PC-9 (cell line): ENCODE measurements at places on chromosomes 3 and 15. TPM values are rescaled to one million over a fixed set of nuclear protein-coding genes. Genes with fewer than 3 reads are reported as not detected.

Gene RETNLB
- not detected in 2 replicates for total RNA-seq

- H3K27me3 ChIP-seq, result no peaks in the 10 kb centered on the region
- H3K27ac ChIP-seq, result no peak overlapping the region
- peaks cover 7% of the 10 kb centered on the region; the same call in 1 of the 2 replicates for H3K4me1 ChIP-seq
- no peaks in the 10 kb centered on the region for H3K36me3 ChIP-seq
- DNase-seq, result no peak
These were observed 50.4 kb downstream of the MESD start for GRCh38 chr15:80939216-80939615.

Gene WDR93
- 1.1 and 1.8 TPM in 2 replicates for total RNA-seq

Gene FBXL22
- 0.17 and 0.88 TPM in 2 replicates for total RNA-seq

DNA sequence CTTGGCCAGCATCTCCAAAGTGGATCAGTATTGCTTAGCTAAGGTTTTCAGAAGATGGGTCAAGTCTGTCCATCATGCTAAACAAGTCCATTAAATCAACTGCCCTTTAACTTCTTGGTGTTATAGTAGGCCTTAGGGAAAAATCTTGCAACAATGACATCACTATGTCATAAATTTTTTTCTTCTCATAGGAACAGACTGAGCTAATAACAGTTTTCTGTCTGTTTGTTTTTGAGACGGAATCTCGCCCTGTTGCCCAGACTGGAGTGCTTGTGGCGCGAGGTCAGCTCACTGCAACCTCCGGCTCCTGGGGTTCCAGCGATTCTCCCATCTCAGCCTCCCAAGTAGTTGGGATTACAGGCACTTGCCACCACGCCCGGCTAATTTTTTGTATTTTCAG lies 94.2 kb downstream of the EFL1 start:
- H3K27ac ChIP-seq, result no peak overlapping the region
- no peak for DNase-seq
- no peaks in the 10 kb centered on the region; the same call in 1 of the 2 replicates for H3K4me1 ChIP-seq
- H3K27me3 ChIP-seq, result no peaks in the 10 kb centered on the region

DNA sequence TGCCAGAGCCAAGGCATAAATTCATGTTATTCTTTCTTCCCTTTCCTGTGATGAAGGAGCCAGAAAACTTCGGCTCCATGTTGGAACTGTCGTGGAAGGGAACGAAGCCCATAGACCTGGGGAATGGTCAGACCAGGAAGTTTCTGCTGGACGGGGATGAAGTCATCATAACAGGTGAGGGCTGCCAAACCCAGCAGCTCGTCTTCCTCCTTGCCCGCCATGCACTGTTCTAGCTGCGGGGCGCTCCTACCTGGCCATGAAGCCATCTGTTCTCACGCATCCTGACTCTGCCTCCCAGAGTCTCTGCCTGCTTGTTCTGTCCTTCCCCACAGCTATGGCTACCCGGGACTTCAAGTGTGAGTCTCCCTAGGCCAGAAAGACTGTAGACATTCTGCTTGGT lies 28.2 kb downstream of the FAH start:
- no peaks in the 10 kb centered on the region for H3K27me3 ChIP-seq
- DNase-seq, result no peak
- peaks cover 30% of the 10 kb centered on the region for H3K36me3 ChIP-seq
- H3K4me3 ChIP-seq, result no peak overlapping the region
- peaks cover 20% of the 10 kb centered on the region for H3K4me1 ChIP-seq

GRCh38 chr3:51190199-51190598 lies 194.9 kb upstream of the MANF start:
- H3K36me3 ChIP-seq, result no peaks in the 10 kb centered on the region
- no peak overlapping the region for H3K4me3 ChIP-seq
- no peaks in the 10 kb centered on the region for H3K27me3 ChIP-seq
- no peak overlapping the region for H3K27ac ChIP-seq
